WERI-Rb-1 (cell line): ENCODE measurements at places on chromosomes 3 and 15.
A peak's percentile ranks its signal among the peaks of the same experiment; 100 is the strongest.

DNA sequence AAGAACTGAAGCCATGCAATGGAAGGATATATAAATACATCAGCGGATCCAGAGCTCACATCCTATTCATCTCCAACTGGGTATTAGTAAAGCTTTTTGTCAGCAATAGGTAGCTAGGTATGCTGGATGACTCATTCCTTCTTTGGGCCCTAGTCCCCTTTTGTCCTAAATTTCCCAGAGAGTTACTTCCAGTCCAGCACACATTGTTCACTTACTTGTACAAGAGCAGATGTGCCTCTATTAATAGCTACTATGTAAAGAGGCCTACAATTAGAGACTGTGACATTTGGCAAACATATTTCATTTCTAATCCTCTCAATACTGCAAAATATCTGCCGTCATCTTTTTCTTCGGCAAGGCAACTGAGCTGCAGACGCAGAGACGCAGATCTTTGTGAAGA lies 1.7 kb upstream of the SLC4A7 start:
- no peak for DNase-seq

DNA sequence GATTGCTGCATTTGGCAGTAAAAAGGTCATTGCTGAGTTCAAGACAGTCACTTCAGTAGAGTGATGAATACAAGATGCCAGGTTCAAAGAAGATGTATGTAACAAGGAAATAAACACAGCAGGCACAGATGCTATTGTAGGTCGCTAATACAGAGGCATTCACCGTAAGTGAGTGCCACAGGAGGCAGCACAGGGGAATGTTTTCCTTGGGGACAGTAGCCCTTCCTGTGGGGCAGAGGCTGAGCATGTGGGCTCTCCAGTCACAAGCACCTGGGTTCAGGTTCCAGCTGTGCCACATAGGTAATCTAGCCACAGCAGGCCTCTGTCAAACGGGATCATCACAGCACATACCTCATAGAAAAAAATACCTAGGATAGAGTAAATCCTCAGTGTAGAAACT lies 86.3 kb downstream of the RSL24D1 start:
- DNase-seq, result no peak

DNA sequence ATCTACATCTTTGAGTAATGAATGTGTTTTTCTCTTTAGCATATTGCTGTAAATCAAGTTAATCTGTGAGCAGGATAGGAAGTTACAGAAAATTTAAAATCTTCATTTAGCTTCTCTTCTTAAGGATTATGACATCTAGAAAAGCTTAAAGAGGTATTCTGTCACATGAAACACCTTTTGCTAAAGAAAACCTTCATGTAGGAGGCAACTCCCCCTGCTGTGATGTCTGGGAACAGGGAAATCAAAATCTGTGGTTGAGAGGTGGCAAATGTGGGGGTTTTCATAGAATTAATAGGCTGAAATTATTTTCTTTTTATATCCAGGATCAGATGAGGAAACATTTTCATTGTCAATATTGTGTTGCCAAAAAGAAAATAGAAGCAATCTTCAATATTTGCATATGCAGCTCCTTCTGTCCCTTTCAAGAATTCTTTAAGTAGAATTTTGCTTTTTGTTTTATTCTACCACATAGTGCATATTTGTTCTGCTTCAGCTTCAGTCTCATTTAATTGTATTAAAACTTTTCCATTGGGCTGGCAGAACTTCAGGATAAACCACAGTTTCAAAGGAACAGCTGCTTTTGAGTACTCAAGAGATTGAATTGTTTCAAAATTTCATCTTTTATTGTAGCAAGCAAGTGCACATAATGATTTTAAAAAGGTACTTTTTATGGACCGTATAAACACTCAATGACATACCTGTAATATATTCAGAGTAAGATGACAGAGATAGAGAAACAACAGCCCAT lies 128.4 kb downstream of the RAP2B start:
- peak; percentile 18 for DNase-seq

DNA sequence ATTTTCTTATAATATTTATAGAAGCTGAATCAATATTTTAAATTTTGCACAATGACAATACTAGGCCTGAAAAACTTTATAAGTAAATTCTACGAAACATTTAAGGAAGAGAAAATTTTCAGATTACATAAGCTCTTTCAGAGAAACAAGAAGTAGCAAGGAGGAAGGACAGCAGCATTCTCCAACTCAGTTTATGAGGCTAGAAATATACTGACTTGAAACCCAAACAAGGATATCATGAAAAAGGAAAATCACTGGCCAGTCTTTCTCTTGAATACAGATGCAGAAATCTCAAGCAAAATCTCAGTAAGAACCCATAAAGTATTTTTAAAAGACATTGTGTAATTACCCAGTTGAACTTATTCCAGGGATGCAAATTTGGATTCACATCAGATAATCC lies 121.3 kb downstream of the STAC start:
- no peak for DNase-seq

DNA sequence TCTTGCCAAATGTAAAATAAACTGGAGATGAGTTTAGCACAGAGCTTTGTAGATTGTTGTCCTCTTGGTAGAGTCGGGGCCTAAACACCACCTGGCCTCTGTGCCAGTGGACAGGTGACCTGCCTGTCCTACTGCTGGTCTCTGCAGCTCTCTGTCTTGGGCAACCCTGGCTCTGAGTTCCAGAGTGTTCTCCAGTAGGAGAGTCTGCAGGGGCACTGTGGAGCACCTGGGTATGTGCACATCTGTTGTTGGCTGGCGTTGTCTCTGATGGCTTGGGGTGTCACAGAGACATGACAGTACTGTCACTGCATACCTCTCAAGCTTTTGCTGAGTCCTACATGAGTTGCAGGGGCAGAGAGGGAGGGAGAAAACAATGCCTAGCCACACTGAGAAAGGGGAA lies 112.6 kb downstream of the IGF1R start:
- DNase-seq, result no peak

DNA sequence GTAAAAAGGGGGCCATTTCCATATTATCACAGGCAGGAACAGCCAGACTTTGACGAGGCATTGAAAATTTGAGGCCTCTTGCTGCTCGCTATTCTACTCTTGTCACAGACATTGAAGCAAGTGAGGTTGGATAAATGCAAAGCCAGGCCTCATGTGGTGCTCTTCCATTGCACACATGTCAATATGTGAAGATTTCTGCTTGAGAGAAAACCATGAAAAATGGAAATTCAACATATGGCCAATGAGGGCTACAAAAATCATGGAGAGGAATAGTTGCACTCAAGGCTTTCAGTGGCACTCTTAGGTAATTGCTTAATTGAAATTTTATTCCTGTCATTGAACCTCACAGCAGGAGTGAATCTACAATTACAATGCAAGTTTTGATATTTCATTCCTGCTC lies 185.6 kb upstream of the MBNL1 start:
- no peak for DNase-seq

GRCh38 chr3:128351546-128351945 lies 115.1 kb downstream of the DNAJB8 start:
- DNase-seq, result no peak

DNA sequence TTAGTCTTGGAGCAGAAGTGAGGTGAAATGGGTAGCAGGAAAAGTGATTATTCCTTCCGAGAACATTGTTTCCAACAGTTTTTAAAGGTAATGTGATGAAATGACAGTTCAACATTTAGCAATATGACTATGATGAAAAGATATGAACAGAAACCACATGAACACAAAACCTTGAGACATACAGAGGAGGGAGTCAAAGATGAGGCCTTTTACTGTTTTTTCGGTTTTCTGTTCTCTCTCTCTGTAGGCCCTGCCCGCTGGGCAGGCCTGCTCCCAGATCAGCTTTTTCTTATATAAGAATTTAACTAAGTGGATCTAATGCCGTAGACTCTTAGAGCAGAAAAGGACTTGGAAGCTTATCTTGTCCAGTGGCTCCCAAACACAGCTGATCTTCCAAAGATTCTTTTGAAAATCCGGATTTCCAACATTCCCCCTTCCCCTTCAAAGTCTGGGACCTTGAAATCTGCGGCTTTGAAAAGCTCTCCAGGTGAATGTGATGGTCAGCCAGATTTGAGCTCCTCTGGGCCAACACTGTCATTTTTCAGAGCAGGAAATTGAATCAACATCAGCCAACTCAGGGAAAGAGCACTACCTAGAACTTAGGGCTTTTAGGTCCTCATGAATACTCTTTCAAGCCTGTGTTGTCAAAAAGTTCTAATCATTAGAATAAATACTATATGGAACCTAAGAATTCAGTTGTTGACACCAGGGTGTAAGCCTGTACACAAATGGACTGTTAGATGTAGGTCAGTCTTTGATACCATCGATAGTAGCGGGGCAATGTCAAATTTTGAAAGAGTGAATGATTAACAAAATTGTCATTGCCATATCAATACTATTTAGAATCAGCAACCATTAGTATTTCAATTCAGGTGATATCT lies 372.7 kb downstream of the SHQ1 start:
- no peak for DNase-seq

DNA sequence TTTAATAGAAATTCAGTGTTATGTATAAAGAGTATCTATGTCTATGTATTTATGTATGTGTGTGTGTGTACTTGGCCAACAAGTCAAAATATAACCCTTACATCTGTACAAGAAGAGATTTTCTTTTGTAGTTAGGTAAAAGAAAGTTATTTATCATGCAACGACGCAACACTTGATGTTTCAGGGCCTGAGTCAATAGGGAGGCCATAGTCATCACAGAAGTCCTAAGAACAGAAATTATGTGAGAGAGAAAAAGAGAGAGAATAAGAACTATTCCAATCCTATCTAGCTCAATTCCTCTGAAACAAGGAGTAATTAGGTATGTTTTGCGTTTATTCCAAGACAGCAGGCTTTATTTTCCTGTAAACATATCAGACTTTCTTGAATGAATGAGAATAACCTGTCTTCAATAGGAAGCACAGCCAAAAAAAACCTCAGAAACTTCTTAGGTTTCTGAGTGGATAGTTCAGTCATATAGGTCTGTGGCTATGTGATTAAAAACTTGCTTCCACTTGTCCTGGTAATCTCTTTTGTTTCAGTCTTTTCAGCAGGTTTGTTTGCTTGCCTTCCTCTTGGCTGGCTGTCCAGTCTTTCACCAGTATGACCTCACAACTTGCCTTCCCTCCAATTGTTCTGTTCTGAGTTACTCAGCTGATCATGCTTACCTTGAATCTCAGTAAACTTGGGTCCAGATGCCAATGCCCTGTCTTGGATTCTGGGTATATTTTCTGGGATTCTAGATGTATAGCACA lies 382.4 kb upstream of the GBE1 start:
- no peak for DNase-seq

DNA sequence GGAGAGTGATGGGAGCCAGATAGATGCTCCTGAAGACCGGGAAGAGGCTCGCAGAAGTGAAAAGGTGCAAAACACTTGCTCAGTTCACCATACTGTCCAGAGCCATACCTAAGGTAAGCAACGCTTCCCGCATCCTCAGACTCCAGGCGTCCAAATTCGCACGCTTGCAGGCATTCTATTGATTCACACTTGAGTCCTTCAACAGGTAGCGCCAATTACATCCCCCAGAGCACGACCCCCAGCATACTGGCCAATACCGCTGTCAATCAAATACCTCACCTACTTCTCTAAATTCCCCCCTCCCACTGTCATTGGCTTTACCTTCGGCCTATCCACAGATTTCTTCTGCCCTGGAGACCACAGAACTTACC lies 361 bp upstream of the STXBP5L start:
- DNase-seq, result no peak

GRCh38 chr3:108062051-108062450 lies 28.8 kb downstream of the CD47 start:
- no peak for DNase-seq

GRCh38 chr15:42402455-42403205 lies 43.3 kb downstream of the CAPN3 start:
- DNase-seq, result no peak

- DNase-seq, result no peak
Observed at GRCh38 chr3:67489816-67490215, 164.6 kb downstream of the SUCLG2 start.

- no peak for DNase-seq
Observed at GRCh38 chr3:31671451-31671850, 138.7 kb downstream of the STT3B start.

DNA sequence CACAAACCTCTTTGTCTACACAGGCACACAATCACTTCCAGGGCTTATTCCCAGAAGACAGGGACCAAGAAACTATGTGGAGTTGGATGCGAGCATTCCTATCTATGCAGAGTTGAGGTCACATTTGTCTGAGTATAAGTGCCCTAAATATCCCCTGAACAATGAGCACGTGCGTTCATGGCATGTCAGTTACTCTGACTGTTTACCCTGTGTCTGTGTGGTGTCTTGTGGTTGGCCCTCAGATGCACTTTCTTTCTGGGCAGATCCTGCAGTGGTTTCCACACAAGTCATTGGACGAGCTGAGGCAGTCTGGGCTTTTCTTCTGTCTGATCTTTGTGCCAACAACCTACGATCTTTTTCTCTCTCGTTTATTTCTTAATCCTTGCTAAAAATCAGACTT lies 134.5 kb downstream of the FBN1 start:
- DNase-seq, result no peak

- DNase-seq, result no peak
Observed at GRCh38 chr15:64869501-64869900, 27.8 kb downstream of the PLEKHO2 start.

DNA sequence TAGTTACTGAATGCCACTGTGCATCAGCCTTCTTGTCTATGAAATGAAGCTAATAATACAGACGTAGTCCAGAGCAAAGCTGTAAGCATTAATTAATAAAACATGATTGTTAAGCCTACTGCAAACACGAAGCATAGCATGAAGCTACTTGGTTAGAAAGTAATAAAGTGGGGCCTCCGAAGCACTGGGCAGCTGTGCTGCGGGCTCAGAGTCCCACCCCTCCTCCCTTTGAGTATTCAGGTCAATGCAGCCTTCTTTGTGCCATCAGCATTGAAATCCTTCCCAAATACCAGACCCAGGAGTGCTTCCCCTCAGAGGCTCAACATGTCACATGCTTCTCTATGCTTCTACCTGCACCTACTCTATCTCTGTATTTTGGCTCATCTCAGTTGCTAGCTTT lies 1112.6 kb downstream of the IGSF11 start:
- DNase-seq, result no peak
